ENCODE measurements at places on chromosomes 2 and 18.

- no peak for DNase-seq
These were observed 25.4 kb upstream of the CDH7 start for GRCh38 chr18:65725251-65726050.

- DNase-seq = no peak
These were observed 14.6 kb downstream of the ZEB2 start for GRCh38 chr2:144505245-144505831.

GRCh38 chr2:209519271-209519670 lies 95.4 kb downstream of the MAP2 start:
- no peak for DNase-seq

- DNase-seq = no peak
These were observed 2.9 kb upstream of the TMSB10 start for GRCh38 chr2:84902526-84902925.

DNA sequence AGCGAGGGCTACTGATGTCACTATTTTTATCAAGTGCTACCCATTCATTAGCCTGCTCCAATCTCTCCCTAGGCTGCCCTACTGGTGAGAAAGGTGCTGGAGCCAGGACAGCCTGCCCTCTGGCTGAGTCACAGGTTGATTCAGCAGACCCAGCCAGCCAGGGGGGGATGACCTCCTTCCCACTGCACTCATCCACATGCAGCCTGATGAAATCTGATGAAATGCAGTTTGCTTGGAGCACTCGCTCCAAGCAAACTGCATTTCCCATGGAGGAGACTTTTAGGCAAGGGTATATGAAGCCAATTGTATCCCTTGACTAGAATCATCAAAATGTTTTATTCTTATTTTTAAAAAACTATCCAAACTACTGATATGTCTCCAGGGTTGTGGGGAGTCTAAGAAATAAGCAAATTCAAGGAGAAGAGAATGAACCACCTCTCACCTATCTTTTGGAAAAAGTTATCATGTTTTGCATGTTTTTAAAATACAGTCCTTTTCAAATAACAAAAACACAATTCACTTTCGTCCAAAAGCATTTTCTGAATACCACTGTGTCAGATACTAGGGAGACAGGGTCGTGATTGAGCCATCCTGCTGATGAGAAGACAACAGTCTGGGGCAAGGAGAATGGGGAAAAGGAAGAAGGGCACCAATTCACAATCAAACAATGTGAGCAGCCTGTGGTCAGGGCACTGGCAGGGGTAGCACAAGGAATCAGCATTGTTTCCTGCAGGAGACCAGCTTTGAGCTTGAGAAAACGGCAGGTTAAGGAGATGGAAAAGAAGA lies 128.3 kb downstream of the AFF3 start:
- no peak for DNase-seq

DNA sequence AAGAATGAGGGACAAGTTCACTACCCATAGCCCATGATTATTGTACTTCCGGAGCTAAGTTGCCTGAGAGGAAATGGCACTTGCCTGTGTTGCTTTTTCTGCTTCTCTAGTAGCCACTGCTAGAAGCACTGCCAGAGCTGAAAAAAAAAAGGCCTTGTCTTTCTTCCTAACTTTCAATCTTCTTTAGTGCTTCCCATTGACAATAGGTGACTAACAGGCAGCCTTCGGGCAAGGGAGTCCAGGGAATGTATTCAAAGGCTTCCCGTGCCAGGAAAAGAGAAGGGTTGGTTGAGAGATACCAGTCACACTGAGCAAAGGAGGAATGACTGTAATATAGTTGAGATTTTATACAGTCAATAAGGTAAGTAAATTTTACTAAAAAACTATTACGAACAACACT lies 242.0 kb downstream of the CALCRL start:
- no peak for DNase-seq

- no peak for DNase-seq
These were observed 55.1 kb downstream of the COL4A3 start for GRCh38 chr2:227219312-227220105.

- DNase-seq = no peak
These were observed 3.0 kb upstream of the ZNF516 start for GRCh38 chr18:76498064-76498463.

GRCh38 chr2:121567452-121567851 lies 36.8 kb downstream of the RNU4ATAC start:
- DNase-seq = no peak

DNA sequence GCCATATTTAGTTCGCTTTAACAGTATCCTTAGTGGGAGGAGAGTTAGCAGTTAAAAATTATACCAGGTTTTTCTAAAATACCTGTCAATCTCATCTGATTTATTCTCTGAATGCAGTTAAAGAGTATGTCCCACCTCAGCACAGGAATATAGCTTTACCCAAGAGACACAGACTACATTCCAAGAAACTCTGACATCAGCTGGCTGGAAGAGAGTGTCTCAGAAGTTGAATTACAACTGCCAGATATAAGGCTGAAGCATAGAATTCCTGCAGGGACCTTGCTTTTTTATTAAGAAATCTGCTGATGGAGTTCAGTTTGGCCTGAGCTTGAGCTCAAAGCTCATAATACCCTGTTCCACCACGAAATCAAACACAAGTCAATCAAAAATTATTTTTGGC lies 25.4 kb upstream of the CNTNAP5 start:
- DNase-seq = no peak

DNA sequence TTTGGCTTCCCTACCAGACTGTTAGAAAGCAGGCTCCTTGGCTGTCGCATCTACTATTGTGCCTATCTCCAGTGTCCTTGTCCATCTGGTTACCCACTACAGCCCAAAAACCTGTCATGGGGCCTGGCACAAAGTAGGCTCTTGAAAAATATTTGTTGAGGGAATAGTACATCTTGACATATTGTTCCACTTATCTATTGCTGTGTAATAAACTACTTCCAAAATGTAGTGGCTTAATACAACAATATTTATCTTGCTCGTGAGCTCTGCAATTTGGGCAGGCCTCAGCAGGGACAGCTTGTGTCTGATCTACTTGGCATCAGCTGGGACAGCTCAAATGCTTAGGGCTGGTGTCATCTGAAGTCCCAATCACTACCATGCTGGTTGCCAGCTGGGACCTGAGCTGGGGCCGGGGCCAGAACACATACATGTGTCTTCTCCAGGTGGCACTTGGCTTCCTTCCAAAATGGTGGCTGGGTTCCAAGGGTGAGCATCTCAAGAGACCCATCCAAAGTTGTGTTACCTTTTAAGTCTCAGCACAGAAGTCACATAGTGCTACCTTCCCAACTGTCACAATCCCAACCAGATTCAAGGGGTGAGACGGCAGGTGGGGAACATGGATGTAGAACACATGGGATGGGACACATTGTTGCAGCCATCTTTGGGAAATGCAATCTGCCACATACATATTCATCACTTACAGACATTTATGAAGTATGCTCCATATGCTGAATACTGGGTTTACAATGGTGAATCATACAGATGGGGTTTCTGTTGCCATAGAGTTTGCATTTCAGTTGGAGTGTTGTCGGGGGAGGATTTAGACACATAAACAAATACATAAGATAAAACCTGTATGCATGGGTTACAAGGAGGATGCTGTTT lies 134.2 kb downstream of the FOXI3 start:
- DNase-seq = no peak

DNA sequence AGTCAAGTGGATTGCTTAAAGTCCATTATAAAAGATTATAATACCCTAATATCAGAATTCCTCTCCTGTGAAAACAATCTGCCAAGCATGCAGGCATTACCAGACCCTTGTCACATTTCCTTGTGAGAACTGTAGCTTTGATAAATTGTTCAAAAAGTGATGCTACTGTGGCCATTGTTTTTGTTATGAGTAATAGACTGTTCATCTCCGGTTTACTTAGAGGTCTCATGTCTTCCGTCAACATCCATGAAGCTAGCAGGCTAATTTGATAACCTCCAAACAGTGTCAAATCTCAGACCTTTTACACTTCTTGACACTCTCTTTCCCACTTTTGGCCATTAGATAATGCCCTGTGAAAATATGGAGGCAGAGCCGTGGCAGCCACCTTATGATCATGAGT lies 342.7 kb downstream of the CPS1 start:
- DNase-seq = no peak

DNA sequence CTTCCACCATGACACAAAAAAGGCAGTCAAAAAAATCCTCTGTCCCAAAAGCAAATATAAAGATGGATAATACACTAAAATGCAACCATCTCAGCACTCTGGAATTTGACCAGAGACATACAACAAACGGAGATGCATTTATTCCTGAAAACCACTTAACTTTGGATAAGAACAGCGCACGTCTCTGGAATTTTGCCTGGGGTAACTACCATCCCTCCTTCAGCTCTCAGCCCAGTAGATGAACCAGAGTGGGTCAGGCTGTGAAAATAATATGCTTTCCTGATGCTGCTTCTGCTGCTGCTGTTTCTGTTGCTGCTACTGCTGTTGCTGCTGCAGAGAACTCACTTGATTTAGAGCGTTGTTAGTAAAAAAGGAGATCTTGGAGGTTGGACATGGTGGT lies 133.8 kb upstream of the ACVR2A start:
- DNase-seq = no peak

- DNase-seq = no peak
These were observed 831.3 kb downstream of the CPS1 start for GRCh38 chr2:211387734-211388133.

DNA sequence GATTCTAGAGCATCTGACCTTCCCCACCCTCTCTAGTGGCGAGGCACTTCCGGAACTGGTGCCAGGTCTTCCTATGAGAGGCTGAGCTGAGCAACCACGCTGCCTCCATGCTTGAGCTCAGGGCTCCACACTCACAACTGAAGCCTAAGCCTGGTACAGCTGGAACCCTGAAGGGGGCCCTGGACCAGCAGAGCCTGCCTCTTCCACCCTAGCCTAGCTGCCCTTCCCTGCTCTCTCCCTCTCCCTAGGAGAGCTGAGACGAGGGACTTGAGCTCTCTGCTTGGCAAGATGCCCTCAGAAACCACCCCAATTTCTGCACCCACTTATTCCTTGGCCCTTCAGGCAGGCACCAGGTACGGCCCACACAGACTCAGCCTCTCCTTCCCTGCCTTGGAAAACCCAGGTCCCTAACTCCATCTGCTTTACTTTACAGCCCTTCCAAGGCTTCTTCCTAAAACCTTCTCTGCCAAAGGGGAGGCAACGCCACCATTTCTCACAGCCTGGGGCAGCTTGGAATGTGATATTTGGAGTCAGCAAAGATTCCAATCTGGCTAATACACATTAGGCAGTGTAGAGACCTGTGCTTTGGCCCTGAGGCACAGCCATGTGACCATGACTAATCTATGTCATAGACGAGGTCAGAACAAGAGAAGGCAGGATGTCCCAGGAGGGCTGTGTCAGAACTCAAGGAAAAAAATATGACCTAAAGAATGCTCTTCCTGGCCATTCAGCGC lies 18.8 kb downstream of the COX7A2L start:
- no peak for DNase-seq

GRCh38 chr18:54127759-54128378 lies 96.6 kb downstream of the MBD2 start:
- DNase-seq = no peak

DNA sequence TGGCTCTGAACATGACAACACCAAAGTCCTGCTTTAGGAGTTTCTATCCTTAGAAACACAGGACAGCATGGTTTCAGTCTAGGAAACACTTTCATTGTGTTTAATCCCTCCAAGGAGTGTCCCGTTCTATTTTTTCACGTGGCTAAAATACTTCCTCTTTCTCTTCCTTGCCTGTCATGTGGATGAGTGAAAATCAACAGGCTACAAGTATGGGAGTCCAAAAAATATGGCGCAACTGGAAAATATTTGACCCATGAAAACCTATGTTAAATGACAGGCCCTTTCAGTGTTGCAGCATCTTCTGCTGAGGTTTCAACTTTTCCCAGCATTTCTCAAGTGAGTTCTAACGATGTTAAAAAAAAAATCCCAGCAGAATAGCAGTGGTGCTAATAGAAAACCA lies 146.3 kb downstream of the LAMA3 start:
- DNase-seq = no peak

DNA sequence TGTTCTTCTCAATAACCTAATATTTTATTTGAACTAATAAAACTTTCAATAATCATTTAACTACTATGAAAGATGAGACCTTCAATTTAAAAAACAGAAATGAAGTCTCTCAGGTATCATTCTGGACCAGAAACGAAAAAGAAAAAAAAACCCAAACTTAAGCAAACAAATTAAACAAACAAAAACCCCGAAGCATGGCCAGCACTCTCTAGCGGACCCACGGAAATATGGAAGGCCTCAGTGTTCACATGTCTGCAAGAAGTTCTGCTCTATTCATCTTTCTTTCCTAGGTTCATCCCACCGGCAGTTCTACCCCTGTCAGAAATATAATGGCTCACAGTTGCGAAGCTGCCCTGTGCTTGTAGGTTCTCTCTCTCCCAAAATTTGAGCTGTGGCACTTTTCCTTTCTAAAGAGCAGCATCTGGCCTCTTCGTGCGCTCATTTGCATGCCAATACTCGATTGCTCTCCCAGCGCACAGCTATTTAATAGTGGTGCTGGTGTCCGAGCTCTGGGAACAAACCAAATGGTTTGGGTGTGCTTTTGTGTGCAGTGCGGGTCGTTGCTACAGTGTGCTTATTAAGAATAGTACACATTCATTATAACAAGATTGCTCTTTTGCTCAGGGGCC lies 129.0 kb upstream of the ZEB2 start:
- DNase-seq = no peak

DNA sequence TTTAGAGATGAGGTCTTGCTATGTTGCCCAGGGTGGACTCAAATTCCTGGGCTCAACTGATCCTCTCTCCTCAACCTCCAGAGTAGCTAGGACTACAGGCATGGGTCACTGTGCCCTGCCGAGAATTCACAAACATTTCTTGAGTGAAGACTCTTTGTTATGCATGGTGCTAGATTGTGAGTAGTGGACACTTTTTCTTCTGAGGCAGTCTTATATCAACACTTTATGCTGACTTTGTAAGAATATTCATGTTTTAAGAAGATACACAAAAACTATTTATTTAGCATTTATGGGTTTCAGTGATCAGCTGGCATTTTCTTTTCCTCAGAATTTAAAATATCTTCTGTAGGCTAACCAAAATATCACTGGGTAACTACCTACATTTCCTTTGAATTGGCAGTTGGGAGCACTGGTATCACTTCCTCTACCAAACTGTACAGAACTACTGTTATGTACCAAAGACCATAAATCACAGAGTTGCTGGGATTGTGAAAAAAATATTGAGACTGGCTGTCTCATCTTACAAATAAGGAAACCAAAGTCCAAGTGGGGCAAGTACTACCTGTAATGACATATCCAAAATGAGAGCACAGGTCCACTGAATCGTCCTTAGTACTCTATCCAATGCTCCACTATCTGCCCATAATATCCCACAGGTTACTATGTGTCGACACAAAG lies 34.0 kb downstream of the DOCK10 start:
- DNase-seq = no peak

DNA sequence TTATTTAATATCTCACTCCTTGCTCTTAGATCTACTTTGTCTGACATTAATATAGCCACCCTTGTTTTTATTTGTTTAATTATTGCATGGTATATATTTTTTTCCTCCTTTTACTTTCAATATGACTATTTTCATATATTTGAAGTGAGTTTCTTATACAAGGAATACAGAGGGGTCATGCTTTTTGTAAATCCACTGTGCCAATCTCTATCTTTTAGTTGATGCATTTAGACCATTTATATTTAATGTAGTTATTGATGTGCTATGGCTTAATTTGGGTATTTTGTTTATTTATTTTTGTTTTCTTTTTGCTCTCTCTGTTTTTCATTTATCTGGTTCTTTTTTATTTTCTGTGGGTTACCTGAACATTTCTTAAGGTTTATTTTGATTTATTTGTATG lies 750.6 kb downstream of the TMEM182 start:
- DNase-seq = no peak

GRCh38 chr18:54251606-54252390 lies 17.5 kb upstream of the POLI start:
- no peak for DNase-seq

- DNase-seq = no peak
These were observed 363.3 kb upstream of the TFPI start for GRCh38 chr2:187917535-187917934.
